Progenitor cell of endocrine pancreas (in vitro differentiated cells): ENCODE measurements at places on chromosomes 1 and 21. TPM values are rescaled to one million over a fixed set of nuclear protein-coding genes. Genes with fewer than 3 reads are reported as not detected.

Gene C4BPA
- not detected in 2 replicates for total RNA-seq

- DNase-seq = no peak
These were observed 195.0 kb upstream of the OLFM3 start for GRCh38 chr1:102191723-102192122.

GRCh38 chr1:208142590-208143382 is 101.4 kb downstream of the PLXNA2 start:
- no peak for DNase-seq

DNA sequence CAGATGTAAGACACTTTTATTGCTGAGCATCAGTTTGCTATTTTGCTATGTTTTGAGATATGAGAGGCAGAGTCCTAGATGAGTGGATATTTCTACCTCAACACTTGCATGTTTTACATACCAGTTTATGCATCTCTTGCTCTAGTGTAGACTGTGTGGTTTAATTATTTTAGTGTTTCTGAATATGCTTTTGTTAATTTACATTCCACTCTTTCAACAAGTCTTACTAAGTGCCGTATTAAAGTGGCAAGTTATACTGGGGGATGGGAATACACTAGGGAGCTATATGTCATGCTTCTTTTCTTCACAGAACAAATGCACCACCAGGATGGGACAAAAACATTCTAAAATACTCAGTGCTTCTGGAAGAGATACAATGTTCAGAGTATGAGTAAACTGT is 507.7 kb upstream of the PRMT6 start:
- DNase-seq = no peak

DNA sequence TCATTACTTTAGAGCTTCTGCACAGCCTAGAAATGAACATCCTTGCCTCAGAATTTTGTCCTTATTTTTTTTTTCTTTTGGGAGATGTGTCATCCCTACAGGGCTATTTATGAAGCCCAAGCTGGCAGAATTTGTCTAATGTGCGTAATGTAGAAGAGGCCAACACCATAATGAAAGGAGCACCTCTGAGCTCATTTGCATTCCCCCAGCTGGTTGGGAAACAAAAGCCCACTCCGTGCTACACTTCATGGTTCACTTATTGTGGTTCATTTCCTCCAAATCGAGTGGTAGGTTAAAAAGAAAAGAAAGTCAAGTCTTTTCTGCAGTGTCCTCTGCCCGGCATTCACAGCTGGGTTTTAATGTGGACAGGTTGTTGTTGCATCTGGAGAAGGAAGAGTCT is 73.5 kb downstream of the KAZN start:
- DNase-seq = no peak
